ENCODE measurements at places on chromosomes 2 and 18. TPM values are rescaled to one million over a fixed set of nuclear protein-coding genes. Genes with fewer than 3 reads are reported as not detected.

GAL3ST2 gene
- 0.20 TPM for total RNA-seq

ABCB6 gene
- 34.7 TPM for total RNA-seq

IL36RN gene
- 0.63 TPM for total RNA-seq

CELF4 gene
- total RNA-seq, result 3.2 TPM

UGT1A7 gene
- total RNA-seq, result 0.07 TPM

MEP1B gene
- 0.36 TPM for total RNA-seq

LOXL3 gene
- total RNA-seq, result 13.3 TPM

PPP1R1C gene
- total RNA-seq, result 0.40 TPM

Data from hepatocyte (in vitro differentiated cells).